Renal cortex interstitium (tissue), 15 donors: ENCODE measurements at places on chromosomes 12 and 14. TPM values are rescaled to one million over a fixed set of nuclear protein-coding genes. Genes with fewer than 3 reads are reported as not detected.

- DNase-seq: no peak
Observed at GRCh38 chr12:44526655-44527182, 349.4 kb downstream of the NELL2 start.

The CLEC7A gene
- 1.9 TPM for polyA plus RNA-seq

GRCh38 chr12:107127482-107128430 is 34.4 kb upstream of the CRY1 start:
- DNase-seq: no peak

The OAS3 gene
- 7.2 TPM for polyA plus RNA-seq

DNA sequence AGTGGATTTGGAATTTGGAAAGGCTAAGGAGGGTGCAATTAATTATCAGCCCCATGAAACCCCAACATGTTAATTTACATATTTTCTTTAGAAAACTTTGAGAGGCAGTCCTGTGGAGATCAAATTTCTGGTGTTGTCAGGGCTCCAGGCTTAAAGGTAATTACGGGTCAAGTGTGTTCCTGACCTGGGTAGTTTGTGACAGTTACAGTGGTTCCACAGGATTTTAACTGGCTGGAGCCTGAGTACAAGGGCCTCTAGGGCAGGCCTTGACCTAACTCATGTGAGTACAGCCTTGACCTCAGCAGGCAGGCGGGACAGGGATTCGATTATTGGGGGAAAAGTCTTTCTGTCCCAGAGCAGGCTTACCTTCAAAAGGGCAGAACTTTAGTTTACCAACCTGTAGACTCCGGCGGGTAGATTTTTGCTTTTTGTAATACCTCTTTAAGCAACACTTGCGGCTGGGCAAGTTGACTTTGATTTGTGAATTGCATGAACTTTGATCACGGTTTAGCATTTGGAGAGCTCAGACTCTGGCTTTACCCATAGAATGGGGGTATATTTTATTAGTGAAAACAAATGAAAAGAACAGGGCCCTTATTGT is 8.4 kb upstream of the PPTC7 start:
- no peak for DNase-seq
